ENCODE measurements at places on chromosomes 6 and 20. TPM values are rescaled to one million over a fixed set of nuclear protein-coding genes. Genes with fewer than 3 reads are reported as not detected.
A peak's percentile ranks its signal among the peaks of the same experiment; 100 is the strongest.

DNA sequence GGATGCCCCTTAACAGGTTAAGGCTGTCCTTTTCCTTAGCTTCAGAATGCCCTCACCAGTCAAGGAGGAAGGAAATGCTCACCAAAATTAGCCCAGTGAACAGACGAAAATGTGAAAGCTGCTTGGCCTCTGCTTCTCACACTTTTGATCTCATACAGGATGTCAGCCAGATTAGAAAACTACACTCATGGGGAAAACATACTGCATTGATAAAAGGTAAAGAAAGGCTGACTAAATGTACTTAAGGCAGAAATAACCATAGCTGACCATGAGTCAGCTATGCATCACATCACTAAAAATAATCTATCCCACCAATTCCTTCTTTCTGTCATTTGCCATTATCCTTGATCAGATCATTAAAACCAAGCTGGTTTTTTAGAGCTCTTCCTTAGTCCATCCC lies 198.4 kb upstream of the TENT5A start:
- H3K27me3 ChIP-seq, result no peaks in the 10 kb centered on the region
- H3K36me3 ChIP-seq, result no peaks in the 10 kb centered on the region
- no peak overlapping the region for H3K4me3 ChIP-seq

DNA sequence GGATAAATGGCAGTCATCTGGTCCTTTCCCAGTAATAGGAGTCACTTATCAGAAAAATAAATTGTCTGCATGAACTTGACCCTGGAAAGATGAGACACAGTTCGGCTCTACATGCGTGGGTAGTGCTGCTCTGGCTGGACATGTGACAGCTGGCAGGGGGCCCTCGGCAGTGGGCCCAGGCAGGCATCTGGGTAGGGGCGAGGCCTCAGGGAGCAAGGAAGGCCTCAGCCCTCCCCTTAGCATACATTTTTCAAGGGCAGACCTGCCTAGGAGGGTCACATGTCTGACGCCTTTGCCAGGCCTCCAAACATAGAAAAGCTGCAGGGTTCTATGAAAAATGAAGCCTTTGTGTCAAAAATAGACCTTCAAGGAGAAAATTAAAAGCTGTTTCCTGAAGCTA lies 12.8 kb upstream of the ILRUN start:
- no peak for DNase-seq
- no peaks in the 10 kb centered on the region for H3K36me3 ChIP-seq
- H3K27ac ChIP-seq, result peak overlapping the region; percentile 2
- H3K27me3 ChIP-seq, result no peaks in the 10 kb centered on the region
- peaks cover 11% of the 10 kb centered on the region for H3K4me1 ChIP-seq
- no peak overlapping the region for H3K4me3 ChIP-seq

- no peak for DNase-seq
- H3K36me3 ChIP-seq, result no peaks in the 10 kb centered on the region
- peaks cover 25% of the 10 kb centered on the region for H3K4me1 ChIP-seq
- peaks cover 2% of the 10 kb centered on the region for H3K27me3 ChIP-seq
Observed at GRCh38 chr20:57749131-57749690, 39.4 kb upstream of the PMEPA1 start.

DNA sequence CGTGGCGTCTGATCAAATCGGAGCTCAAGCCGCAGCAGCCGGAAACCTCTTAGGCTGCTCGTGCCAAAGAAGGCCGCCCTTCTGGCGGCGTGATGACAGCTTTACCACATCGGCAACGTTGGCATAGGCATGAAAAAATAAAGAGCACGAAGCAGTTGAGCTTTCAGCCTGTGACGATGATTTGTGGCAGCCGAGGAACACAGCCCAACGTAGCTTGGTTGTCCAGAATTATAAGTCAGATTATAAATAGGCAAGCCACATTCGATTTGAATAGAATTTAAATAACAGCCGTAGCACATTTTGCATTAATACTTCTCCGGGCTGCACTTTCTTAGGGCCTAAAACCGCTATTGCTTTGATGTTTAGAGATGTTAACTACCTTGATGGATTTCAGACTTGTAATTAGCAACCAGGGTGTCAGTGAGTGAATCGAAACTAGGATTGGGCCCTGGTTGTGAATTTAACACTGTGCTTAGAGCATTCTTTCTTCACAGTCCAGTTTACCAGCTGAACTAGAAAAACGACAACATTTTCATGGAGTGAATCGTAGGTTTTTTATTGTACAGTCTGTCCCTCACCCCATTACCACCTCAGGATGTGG lies 864 bp upstream of the BCLAF1 start:
- peak overlapping the region; percentile 93 for H3K4me3 ChIP-seq
- peak overlapping the region; percentile 100 for H3K27ac ChIP-seq
- peak; percentile 91 for DNase-seq
- no peaks in the 10 kb centered on the region for H3K36me3 ChIP-seq
- no peaks in the 10 kb centered on the region for H3K27me3 ChIP-seq

BPIFB2 gene
- total RNA-seq, result not detected

GRCh38 chr20:47161411-47161810 lies 195.1 kb downstream of the ZMYND8 start:
- no peak overlapping the region for H3K4me3 ChIP-seq
- no peak for DNase-seq
- no peaks in the 10 kb centered on the region for H3K4me1 ChIP-seq
- no peak overlapping the region for H3K27ac ChIP-seq
- no peaks in the 10 kb centered on the region for H3K36me3 ChIP-seq

DNA sequence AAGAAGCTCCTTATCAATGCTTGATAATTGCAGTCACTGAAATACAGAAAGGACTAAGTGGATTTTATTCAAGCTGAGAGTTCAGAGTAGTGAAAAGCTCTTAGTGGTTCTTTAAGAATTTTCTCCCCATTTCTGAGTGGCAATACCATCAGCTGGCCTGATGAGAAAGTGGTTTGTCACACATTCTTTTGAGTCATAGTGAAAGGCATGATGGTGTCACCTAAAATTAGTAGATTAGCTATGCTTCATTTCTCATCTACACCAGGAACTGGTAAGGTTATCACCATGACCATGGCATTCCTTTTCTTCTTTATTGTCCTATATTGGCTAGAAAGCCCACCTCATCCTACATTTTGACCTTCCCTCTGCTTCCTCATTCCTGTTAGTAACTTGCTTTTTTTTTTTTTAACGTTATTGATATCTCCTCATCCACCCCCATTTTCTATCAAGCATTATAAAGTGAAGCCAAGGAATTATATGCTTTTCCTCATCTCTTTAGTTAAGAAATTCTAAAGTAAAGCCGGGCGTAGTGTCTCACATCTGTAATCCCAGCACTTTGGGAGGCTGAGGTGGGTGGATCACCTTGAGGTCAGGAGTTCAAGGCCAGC lies 67.4 kb upstream of the LOC128125822 start:
- no peak overlapping the region for H3K4me3 ChIP-seq
- no peak for DNase-seq
- no peaks in the 10 kb centered on the region for H3K36me3 ChIP-seq
- H3K27me3 ChIP-seq, result no peaks in the 10 kb centered on the region

GRCh38 chr6:138142806-138143205 lies 18.9 kb upstream of the ARFGEF3 start:
- no peaks in the 10 kb centered on the region for H3K4me1 ChIP-seq
- H3K4me3 ChIP-seq, result no peak overlapping the region
- DNase-seq, result no peak
- peaks cover under 1% of the 10 kb centered on the region for H3K27me3 ChIP-seq
- no peaks in the 10 kb centered on the region for H3K36me3 ChIP-seq

DNA sequence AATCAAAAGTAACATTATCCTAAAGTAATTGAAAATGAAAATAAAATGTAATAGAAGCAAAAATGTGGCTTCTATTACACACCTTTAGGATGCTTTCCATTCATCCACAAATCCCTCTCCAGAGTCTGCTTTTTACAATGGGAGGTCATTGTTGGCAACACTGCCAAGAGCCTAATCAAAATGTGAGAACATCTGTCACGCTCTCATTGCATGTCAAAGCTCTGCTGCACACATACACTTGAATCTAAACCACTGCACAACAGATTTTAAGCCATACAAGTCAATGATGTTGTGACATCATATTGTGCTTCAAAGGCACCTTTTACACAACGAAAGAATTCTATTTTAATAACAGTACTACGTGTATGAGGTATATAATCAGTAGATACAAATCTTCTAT lies 82.1 kb downstream of the PREP start:
- no peak for DNase-seq
- H3K27ac ChIP-seq, result no peak overlapping the region
- peaks cover 35% of the 10 kb centered on the region for H3K36me3 ChIP-seq

DNA sequence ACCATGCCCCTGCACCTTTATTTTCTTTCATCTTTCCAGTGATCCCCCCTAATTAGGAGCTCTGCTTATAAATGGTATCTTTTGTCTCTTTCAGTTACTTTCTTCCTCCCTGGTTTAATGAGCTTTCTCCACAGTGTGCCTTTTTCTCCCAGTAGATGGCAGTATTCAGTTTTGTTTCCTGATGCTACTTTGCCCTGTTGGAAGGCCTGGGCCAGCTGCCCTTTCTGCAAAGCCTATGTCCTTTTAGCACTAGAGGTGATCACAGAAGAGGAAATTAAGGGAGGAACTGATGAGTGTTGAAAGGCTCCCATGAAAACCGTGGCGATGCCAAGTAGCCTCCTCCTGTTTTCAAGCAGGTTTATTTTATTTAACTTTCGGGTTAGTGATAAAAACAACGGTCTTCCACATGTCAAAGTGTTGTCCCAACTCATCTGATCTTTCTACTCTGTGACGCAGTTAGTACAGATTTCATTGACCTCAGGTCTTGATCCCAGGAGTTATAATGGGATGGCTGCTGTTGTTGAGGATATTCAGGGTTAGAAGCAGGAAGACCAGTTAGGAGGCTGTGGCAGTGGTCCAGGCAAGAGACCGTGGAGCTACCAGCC lies 184.2 kb upstream of the BMP2 start:
- H3K4me1 ChIP-seq, result no peaks in the 10 kb centered on the region
- no peak overlapping the region for H3K27ac ChIP-seq
- H3K4me3 ChIP-seq, result no peak overlapping the region
- no peaks in the 10 kb centered on the region for H3K27me3 ChIP-seq
- no peak for DNase-seq

DNA sequence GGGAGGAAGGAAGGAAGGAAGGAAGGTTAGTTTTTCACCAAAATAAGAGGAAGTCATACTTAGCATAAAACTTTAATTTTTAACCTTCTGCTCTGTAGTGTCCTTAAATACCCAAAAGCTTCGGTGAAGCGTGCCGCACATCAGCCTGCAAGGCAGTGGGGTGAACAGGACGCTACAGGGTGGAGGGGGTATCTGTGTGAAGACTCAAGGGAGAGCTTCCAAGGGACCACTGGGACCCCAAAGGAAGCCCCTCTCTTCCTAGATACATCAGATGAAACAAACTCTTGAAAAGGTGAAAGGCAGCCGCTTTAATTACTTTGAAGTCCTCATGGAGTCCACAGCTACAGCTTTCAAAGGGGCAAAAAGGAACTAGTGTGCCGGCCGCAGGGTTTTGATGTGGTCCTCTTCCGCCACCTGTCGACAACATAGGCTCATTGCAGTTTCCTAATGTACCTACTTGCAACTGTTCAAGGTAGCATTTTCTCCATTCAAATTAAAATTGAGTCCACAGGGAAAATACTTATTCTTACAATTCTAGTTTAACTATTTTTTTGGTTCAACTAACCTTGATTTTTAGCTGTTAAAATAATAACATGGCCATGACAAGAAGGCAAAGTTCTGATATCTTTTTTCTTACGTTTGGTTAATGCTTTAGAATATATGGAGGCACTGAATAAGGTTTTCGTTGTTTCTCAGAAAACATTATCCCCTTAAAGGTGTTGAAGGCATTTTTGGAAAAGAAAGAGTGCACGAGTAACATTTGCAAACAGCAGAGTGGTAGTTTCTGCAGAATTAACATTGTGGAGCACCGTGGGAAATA lies 135.0 kb upstream of the RIPOR2 start:
- peaks cover 6% of the 10 kb centered on the region for H3K4me1 ChIP-seq
- no peaks in the 10 kb centered on the region for H3K36me3 ChIP-seq
- no peak overlapping the region for H3K4me3 ChIP-seq

- H3K4me3 ChIP-seq, result no peak overlapping the region
- peaks cover 93% of the 10 kb centered on the region for H3K36me3 ChIP-seq
- H3K4me1 ChIP-seq, result peaks cover 31% of the 10 kb centered on the region
- DNase-seq, result no peak
Observed at GRCh38 chr20:34532756-34533155, 16.5 kb downstream of the DYNLRB1 start.

CGA gene
- 5.7 TPM for total RNA-seq

CDH22 gene
- 2.7 TPM for total RNA-seq

DNA sequence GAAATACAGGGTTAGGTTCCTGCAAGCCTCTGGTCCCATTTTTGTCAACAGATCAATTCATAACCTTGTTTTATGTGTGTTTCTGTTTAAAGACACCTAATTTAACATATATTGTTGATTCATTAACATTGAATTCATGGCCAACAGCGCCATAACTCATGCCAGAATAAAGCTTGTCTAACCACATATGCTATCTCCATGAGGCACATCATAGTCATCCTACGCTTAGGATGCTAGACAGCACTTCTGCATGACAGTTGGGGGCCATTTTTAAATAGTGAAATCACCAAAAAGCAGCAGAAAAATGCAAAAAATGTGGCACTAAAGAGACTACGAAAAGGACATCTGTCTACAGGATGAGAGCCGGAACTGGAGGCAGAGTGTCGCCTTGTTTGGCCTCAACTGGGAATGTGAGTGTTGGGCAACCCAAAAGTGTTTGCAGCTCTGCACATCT lies 37.9 kb downstream of the TRAM2 start:
- H3K4me3 ChIP-seq, result no peak overlapping the region
- H3K27ac ChIP-seq, result no peak overlapping the region
- H3K27me3 ChIP-seq, result no peaks in the 10 kb centered on the region
- peaks cover 46% of the 10 kb centered on the region for H3K4me1 ChIP-seq
- no peak for DNase-seq

FNDC1 gene
- total RNA-seq, result not detected

DNA sequence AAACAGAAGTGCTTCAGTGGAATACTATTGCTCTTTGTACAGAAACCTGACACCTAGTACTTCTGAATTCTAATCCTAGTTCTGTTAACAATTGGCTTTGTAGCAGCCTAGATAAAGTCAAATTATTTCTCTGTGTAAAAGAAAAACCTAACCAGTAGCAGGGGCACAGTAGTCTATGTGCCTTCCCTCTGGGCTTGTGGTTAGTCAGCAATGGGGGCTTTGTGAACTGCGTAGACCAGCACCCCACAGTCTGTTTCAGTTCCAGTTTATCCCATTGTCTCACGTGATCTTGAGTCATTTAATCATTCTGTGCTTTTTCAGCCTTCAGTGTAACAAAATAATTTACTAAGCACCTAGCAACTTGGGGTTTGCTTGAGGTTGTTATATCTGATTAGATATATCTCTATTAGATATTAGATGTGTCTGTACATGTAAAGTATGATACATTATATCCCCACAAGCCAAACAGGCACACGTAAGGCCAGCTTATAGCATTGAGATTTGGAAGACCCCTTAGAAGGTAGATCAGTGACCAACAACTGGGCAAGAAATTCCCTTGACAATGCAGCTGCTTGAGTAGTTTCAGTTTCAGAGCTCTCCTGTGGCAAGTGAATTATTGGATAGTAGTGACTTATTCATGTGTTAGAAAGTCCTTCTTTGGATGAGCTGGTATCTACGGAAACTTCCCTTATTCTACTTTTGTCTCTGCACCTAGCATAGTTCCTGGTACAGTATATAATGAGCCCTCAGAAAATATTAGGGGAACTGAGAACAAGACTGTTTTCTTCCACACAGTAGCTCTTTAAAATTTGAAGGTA lies 27.9 kb upstream of the CCR6 start:
- DNase-seq, result no peak
- peaks cover 9% of the 10 kb centered on the region for H3K4me1 ChIP-seq
- H3K27me3 ChIP-seq, result no peaks in the 10 kb centered on the region

Data from suprapubic skin (tissue), 4 donors.